Urothelium cell line (cell line): ENCODE measurements at places on chromosomes 12 and 14.

- no peak for DNase-seq
Measured at GRCh38 chr14:88188745-88189416, 134.2 kb downstream of the KCNK10 start.

- no peak for DNase-seq
Measured at GRCh38 chr12:38159092-38159551, 157.5 kb upstream of the ALG10B start.

GRCh38 chr14:73426877-73427276 is 31.5 kb downstream of the NUMB start:
- DNase-seq = no peak

DNA sequence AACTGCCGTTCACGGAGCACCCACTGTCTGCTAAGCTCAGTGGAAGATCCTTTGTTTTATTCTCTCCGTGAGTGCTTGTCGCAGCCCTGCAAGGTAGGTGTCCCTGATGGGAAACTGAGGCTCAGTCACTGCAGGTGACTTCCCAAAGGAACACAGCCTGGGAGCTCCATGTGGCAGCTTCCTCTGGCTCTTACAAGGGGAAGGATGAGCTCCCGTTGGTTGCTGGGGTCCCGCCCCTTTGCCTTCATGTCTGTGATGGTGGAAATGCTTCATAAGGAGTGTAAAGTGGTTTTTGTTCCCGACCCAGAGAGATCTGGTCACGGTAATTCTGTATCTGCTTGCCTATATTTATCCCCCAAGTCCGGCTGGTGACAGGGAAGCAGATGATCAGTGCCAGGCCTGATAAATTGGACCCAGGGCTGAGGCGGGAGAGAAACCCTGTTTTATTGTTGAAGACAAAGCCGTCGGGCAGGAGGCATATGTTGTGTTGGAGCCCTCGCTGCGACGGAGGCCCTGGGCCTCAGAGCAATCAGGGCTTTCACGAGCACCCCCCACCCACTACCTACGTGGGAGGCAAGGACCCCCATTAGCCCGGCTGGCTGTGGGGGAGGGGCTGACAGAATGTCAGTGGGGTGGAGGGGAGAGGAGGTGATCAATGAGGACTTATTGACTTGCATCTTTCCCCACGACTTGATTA is 91.9 kb downstream of the KIF26A start:
- no peak for DNase-seq

- peak; percentile 54 for DNase-seq
Measured at GRCh38 chr12:1093166-1093751, 102.2 kb downstream of the ERC1 start.

GRCh38 chr14:22685467-22685866 is 41.3 kb upstream of the OR6J1 start:
- no peak for DNase-seq

DNA sequence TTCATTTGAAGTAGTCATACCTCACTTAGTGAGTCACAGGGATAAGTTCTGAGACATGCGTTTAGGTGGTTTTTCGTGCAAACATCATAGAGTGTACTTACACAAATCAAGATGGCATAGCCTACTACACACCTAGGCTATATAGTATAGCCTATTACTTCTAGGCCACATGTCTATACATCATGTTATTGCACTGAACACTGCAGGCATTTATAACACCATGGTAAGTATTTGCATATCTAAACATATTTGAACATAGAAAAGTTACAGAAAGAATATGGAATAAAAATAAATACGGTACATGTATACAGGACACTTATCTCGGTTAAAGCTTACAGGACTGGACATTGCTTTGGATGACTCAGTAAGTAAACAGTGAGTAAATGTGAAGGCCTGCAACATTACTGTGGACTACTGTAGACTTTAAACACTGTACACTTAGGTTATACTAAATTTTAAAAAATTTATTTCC is 670.6 kb downstream of the SLC16A7 start:
- no peak for DNase-seq

- DNase-seq = peak; percentile 60
Measured at GRCh38 chr12:11879306-11879705, 191.4 kb upstream of the BCL2L14 start.

DNA sequence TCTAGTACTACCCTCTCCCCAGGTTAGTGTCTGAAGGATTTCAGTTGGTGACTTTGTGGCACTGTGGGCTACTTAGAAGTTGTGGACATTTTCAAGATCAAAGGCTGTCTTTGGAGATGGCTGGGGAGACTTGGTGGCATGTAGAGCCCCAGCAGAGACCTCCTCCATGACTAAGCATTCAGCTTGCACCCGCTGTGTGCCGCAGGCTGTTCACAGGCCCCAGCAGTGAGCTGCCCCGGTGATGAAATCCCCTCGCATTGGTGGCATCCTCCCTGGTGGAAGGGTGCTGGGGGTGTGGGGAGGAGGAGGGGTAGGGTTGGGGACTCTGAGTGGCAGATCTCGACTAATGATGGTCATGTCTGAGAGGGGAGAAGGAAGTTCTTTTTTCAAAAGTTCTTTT is 173.9 kb downstream of the TSPAN9 start:
- DNase-seq = no peak

DNA sequence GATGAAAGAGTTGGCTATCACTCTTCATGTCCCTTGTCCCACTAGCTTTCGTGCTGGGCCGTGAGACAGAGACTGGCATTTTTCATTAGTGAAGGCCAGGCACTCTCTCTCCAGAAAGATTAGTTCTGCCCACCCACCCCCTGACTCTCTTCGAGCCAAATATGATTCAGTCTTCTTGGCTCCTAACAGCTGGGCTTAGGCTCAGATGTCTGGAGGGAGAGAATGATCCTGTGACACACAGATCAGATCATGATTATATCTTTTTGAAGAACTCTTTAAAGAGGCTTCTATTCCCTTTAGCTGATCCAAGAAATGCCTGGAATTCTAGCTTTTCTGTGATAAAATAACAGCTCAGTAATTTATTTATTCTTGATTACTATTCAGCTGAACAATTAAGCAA is 5.2 kb upstream of the GNG2 start:
- DNase-seq = no peak

- DNase-seq = no peak
Measured at GRCh38 chr12:21001778-21002177, 129.2 kb upstream of the SLCO1B1 start.

DNA sequence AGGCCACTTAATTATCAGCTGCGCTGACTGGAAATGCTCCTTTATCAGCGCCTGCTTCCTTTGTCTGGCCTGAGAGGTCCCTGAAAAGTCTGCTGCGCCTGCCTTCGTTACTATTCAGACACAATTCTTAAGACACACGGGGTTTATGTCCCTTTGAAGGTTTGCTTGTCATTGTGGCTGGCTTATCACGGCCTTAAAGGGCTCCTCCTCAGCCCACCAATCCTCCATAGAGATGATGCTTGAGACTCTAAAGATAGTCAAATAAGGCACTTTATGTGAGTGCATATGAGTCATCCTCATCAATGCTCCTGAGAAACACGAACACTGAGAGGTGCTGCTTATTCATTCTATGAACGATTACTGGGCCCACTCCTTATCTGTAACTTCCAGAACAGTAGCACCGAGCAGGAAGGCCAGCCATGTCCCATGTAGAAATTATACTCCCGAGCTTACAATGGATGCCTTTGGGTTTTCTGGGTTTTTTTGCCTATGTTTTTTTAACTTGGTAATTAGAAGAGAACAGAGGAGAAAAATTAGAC is 1268.2 kb upstream of the TMEM132C start:
- no peak for DNase-seq

DNA sequence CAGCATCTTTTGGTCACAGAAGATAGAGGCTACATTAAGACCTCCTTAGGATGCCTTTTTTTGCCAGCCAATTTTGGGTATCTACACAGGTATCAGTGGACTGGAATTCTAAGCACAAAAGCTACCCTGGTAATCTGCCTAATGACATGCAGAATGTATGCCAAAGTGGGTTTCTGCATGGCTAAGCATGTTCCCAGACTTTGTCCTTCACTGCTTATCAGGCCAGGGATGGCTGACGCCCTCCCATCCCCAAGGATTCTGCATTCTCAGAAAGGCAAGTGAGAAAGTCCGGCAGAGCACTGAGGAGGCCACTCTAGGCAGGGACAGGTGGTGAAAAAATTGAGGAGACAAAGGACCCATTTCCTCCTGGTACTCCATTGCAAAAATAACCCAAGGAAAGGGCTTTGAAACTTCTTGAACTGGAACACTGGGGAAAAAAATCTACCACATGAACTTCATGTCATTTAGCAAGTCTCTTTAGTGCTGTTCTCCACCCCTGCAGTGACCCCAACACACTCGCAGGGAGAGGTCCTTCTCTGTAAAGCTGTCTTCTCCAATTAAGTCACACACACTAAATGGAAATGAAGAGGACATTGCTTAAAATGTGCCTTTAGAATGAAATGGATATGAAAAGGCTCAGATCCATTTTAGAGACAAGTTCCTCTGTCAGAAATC is 91.7 kb upstream of the MAX start:
- DNase-seq = no peak

DNA sequence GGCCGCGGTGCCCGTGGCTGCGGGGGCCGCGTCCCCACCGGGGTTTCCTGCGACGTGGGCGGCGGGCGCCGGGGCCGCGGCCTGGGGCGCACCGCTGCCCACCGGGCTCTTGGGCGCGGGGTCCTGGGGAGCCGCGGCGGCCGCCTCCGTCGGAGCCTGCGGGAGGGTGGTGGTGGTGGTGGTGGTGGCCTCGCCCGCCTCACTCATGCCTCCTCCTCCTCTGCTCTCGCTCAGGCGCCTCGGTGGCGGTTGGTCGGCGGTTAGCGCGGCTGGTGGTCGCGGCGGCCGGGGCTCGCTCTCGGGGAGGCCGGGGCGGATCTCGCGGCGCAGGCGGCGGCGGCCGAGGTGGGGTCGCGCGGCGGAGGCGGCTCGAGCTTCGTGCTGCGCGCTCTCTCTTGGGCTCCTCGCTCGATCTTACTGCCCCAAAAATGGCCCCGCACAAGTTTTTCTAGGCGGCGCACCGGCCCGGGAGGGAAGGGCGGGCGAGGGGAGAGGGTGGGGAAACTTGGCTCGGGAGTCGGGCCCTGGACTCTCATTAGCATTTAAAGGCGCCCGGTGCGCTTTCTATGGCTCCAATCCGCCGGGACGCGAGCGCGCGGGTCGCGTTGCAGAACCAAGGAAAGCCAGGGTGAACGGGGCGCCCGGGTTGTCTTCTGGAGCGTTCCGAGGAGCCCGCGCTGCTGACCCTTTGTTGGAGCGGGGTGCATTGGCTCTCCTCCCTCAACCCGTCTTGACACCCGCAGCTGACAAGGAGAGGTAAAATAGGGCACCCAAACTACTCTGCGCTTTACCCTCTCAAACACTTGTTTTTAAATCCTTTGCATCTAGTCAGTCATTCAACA is at the start of gene YBX3:
Gene YBX3 (minus strand): TSS at position 419 of the 842 bp plus-strand sequence. CDS start 212 bp downstream, at position 207.
- peak; percentile 96 for DNase-seq

DNA sequence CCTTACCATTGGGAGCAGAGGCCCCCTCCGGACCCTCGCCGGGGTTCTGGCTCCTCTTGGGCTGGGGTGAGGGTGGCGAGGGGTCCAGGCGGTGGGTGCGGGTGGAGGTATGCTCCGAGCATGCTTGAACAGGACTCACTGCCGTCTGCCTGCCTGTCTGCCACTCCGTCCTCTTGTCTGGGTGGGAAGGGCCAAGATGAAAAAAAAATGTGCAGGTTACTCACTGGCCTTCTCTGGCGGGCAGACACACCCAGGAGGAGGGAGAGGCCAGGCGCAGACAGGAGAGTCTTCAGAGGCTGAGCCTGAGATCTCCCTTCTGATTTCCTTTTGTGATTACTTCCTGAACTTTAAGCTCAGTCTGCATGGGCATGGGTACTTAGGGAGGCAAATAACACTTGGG is 76.1 kb downstream of the STON2 start:
- DNase-seq = peak; percentile 89

DNA sequence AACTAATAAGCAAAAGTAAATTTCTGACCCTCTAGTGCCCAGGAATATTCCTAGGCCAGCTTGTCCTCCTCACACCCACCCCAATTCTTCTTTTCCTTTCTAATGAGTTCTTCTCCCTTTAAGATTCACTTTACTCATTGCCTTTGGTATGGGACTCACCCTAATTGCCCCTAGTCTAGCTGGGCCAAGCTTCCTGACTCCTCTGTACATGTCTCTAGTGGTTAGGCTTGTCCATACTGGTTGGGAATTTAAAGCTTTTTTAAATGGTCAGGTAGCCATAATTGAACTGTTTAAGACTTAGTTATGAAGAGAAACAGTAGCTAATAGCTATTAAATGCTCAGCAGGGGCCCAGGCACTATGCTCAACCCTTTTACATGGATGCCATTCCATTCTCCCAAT is 248.2 kb downstream of the C12orf42 start:
- DNase-seq = no peak

- no peak for DNase-seq
Measured at GRCh38 chr12:1962051-1963020, 41.9 kb downstream of the DCP1B start.

- DNase-seq = no peak
Measured at GRCh38 chr12:51850081-51850964, 1.8 kb upstream of the FIGNL2 start.

- DNase-seq = no peak
Measured at GRCh38 chr12:65923228-65923627, 98.9 kb downstream of the HMGA2 start.

GRCh38 chr12:52052468-52053186 is 1.4 kb downstream of the NR4A1 start:
- no peak for DNase-seq

DNA sequence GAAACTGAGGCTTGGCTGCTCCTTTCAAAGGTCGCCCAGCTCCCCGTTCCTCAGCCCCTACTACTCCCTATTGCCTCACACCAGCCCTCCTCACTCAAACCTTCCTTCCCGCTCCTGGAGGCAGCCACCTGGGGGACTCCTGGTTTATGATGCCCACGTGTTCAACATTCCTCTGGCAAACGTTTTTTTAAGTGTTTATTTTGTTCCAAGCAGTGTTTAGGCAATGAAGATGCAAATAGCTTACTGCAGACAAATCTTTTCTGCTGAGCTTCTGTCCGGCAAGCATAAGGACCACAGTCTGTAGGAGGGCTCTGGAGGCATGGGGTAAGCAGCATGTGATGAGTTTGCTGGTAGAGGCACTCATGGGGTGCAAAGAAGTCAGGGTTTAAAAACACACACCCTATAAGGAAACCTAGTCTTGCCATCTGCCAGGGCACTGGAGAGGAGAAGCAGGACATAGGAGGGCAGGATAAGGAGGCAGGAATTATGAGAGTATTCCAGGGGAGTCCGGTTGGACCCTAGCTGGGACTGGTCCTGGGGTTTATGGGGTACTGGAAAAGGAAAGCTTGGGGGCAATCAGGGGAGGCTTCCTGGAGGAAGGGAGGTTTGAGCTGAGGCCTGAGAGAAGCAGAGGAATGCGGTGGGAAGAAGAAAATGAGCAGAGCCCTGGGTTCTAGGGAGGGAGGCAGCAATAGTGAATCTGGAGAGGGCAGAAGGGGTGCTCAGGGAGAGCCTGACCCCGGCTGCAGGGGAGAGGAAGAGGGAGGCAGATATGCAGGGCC is 123.3 kb downstream of the NCOR2 start:
- no peak for DNase-seq

DNA sequence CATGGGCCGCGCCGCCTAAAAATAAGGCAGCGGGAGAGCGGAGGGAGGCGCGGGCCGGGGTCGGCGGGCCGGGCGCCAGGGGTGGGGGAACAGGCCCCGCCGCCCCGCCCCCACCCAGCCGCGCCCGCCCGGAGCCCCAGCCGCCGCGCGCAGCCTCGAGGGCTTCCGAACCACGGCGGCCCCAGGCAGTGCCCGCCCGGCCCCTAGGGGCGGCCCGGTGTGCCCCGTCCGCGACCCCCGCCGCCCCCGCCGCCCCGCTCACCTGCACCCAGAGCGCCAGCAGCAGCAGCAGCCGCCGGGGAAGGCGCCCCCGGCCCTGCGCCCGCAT is 519 bp downstream of the JAG2 start:
- no peak for DNase-seq

GRCh38 chr12:126706300-126706699 is 1560.7 kb upstream of the TMEM132C start:
- DNase-seq = no peak

GRCh38 chr12:3597526-3598210 is 106.7 kb downstream of the PRMT8 start:
- DNase-seq = no peak
